ENCODE measurements at places on chromosomes 6 and 20. TPM values are rescaled to one million over a fixed set of nuclear protein-coding genes. Genes with fewer than 3 reads are reported as not detected.

DNA sequence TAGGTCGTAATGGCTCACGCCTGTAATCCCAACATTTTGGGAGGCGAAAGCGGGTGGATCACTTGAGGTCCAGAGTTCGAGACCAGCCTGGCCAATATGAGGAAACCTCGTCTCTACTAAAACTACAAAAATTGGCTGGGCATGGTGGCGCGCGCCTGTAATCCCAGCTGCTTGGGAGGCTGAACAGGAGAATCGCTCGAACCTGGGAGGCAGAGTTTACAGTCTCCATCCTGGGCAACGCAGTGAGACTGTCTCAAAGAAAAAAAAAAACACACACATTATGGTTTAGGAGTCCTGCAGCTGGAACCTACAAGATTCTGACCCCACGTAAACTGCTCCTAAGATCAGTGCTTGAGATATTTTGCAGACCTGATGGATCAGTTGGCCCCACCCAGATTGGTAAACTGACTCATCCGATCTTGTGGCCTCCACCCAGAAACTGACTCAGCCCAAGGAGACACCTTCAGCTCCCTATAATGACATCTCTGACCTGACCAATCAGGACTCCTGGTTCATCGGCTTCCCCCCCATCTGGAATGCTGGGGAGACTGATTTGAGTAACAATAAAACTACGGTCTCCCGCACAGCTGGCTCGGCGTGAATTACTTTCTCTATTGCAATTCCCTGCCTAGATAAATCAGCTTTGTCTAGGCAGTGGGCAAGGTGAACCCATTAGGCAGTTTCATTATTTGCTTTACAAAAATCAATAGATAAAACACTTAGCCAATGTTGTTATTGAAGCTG lies 96.2 kb upstream of the BTN3A2 start:
- no peak for DNase-seq

GRCh38 chr6:4682431-4683097 lies 93.6 kb upstream of the CDYL start:
- no peak for DNase-seq

GRCh38 chr6:33577106-33577535 lies 3.0 kb downstream of the BAK1 start:
- no peak for DNase-seq

GRCh38 chr20:25563362-25563761 lies 22.0 kb downstream of the NINL start:
- DNase-seq = no peak

DNA sequence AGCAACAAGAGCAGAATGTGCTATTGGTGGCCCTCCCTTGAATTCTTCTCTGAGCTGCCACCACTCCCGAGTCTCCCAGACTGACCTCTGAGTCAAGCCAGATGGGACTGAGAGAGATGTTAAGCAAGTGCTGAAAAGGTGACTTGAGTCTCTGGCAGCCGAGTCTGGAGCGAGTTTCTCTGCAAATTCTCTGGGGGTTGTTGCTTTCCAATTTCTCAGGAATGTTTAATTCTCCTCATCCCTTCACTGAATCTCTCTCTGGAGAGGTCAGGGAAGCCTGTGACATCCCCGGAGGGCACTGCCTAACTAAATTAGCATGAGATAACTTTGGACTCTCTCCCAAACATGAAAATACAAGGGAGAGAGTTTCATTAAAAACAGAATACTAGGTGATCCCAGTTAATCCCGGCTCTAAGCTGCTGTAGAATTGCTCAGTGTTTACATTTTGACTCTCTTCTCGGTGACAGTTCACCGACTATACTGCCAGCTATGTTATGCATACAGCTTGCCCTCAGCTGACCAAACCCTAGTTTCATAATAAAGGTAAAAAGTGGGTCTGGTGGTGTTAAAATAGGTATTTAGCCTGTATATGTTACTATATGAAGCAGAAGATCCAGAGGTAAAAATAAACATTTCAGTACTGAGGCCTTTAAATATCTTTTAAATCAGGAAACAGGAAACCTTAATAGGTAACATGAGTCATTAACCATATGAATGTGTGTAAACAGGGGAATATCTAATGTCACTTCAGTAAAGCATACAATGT lies 157.9 kb downstream of the FOXC1 start:
- no peak for DNase-seq

DNA sequence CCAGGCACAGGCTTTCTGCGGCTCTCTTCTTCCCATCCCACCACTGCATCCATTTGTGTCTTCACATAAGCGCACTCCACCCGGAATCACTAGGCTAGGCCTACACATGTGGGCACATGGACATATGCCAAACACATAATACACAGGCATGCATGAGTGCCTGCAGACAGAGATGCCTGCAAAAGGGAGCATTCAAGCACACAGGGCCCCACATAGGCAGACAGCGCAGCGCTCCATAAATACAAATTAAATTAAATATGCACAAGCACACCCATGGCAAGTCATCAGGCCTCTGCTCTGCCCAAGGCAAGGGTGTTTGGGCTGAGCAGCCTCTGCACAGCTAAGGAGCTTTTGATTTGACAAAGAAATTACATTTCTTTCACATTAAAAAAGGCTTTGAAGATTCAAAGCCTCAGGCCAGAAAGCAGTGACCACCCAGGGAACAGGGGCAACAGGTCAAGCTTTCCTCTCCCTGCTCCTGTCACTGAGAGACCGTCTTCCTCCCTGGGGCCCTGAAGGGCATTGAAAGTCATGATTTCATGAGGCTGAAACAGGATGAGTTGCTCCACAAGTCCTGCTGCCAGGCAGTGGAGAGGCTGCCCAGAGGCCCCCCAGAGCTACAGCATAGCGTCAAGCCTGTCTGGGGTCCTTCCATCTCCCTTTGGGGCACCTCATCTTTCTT lies 134.2 kb upstream of the LRFN2 start:
- no peak for DNase-seq

GRCh38 chr6:88220493-88220892 lies 54.3 kb upstream of the CNR1 start:
- DNase-seq = no peak

DNA sequence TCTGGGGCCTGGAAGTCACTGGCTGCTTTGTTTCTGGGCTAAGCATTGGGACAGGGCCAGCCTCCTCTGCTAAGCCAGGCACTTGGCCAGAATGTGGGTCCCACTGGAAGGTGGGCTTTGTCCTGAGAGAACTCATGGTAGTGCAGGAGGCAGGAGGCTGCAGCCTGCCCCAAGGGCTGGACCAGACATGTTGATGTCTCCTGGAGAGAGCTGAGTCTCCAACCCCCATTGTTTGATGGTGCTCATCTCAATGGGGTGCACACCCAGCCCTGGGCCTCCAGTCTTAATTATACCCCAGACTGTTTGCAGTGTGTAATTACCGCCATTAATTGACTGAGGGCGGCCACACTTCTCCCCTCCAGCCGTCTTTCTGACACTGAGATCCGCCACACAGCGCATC lies 220.5 kb upstream of the PMEPA1 start:
- no peak for DNase-seq

GRCh38 chr20:35240083-35240810 lies 13.8 kb downstream of the MMP24 start:
- DNase-seq = no peak

GRCh38 chr20:51026269-51026668 lies 3.4 kb upstream of the KCNG1 start:
- no peak for DNase-seq

DNA sequence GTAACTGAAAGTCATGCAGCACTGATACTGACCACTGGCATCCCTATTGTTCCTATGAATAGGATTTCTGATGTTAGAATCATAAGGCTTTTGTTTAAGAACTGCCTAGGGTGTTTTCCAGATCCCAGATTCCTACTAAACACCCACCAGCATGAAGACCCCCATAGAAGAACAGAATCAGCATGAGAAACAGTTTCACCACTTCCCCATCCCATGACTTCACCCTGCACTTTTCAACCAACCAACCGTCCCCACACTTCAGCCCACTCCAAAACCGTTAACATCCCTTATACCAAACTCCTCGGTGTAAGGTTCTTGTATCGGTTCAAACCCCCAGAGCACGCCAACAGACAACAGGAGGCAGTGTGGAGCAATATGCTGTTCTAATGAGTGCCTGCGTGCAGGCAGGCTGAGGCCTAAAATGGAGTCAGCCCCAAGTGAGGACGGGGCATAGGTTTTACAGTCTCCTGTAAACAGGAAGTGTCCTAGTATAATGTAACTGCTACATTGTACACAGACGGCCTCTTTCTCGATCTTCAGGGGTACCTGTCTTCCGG lies 11.4 kb upstream of the SSTR4 start:
- no peak for DNase-seq

MAP3K5 gene
- 6.3 TPM for polyA plus RNA-seq

LIN28B gene
- polyA plus RNA-seq = 0.06 TPM

ETV7 gene
- 0.17 TPM for polyA plus RNA-seq

ISM1 gene
- 3.3 TPM for polyA plus RNA-seq

RNF39 gene
- polyA plus RNA-seq = 1.2 TPM

All from left renal cortex interstitium (tissue), 4 donors.